ENCODE measurements at places on chromosomes 1 and 21.

- DNase-seq = no peak
Observed at GRCh38 chr1:229579059-229579673, 20.7 kb upstream of the ABCB10 start.

GRCh38 chr1:43058545-43059360 lies 100.1 kb upstream of the SLC2A1 start:
- no peak for DNase-seq

DNA sequence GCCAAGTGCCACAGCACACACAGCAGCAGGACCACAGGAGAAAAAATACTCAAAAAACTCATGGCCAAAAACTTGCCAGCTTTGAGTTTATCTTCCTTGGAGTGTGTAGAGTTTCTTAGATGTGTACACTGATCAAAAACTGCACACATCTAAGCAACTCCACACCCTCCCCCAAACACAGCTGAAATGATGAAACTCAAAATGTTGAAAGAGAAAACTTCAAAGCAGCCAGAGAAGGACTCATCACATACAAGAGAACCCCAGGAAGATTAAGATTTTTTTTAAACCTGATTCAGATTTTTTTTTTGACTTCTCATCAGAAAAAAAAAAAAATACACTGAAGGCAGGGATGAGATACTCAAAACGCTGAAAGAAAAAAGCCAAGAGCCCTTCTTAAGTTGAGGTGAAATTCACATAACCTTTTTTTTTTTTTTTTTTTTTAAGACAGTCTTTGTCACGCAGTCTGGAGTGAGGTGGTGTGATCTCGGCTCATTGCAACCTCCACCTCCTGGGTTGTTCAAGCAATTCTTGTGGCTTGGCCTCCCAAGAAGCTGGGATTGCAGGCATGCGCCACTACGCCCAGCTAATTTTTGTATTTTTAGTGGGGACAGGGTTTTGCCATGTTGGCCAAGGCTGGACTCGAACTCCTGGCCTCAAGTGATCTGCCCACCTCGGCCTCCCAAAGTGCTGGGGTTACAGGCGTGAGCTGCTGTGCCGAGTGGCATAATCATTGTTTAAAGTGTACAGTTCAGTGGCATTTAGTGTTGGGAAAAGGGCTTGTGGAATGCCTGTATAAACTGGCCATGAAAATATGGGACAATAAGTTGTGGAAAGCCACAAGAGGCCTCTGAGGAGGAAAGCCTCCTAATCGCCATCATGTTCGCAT lies 20.9 kb upstream of the PDXK start:
- no peak for DNase-seq

DNA sequence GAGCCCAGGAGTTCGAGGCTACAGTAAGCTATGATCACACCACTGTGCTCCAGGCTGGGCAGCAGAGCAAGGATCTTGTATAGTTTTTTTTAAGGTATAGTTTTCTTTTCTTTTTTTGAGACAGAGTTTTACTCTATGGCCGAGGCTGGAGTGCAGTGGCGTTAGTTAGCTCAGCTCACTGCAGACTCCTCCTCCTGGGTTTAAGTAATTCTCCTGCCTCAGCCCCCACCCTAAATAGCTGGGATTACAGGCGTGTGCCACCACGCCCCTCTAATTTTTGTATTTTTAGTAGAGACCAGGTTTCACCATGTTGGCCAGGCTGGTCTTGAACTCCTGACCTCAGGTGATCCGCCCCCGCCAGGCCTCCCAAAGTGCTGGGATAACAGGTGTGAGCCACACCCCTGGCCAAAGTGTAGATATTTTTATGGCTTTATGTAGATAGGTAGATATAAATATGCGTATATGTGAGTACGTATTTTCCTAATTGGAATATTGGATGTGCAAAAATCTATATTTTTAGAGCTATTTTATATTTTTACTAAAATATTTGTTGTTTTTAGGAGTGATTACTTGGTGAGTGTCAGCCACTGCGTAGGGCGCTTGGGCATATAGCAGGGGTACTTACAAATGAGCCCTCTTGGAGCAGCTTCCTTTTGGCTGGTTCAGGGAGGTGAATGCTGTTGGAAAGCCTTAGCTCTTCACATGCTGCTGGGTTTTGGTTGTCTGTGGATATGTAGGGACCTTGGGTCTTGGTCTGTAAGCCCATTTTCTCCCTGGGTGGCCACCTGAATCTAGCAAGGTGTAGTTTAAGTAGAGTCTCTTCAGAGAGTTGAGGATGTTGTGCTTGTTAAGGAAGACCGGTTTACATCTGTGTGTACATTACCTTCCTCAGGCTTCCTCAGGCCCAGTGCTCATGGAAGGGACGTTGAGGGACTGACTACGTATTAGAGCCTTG lies 9.5 kb downstream of the KDM4A start:
- no peak for DNase-seq

DNA sequence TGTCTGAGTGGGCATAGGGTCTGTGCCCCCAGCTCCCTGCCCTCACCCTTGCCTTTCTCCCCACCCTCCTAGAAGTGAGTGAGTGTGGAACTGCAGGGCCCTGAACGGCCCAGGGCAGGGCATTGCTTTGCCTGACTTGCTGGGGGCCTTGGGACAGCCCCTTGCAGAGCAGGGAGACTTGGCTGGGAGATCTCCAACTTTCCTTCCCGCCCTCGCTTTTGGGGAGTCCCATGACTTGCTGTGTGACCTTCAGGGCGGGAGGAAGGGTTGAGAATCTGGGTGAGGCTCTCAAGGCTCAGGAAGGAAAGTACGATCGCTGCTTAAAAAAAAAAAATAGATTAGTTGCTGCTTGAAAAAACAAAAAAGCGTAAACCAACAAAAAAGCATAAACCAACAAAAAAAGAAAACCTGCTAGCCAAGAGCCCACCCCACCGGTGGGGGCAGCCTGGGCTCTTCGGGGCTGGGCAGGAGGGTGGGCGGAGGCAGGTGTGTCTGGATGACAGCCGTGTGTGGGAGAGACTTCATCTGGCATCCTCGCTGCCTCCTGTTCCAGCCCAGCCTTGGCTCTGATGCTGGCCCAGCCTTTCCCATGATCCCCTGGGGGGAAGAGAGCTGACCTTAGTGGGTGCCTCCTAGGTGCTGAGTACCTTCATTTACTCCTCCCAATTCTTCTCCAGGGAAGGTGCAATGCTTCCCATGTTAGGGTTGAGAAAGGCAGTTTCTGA lies 6.5 kb downstream of the NBL1 start:
- DNase-seq = no peak

DNA sequence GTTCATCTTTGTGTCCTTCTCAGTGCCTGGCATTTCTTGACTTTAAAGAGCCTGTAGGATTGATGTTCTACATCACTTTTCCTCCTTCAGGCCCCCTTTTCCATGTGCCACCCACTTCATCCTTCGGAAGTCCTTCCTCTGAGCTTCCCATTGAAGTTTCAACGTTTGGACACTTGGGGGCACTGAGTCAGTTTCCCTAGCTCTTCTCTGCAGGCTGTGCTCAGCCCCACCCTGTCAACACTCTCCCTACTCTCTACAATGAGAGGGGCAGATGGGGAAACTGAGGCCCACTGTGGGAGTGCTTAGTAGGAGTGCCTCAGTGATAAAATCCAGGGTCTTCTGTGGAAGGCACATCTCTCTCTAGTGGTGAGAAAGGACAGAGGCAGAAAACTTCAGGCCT lies 11.9 kb downstream of the KCNJ10 start:
- DNase-seq = no peak

- DNase-seq = no peak
Observed at GRCh38 chr1:54474310-54475251, 68.4 kb upstream of the SSBP3 start.

GRCh38 chr1:217535601-217536377 lies 95.1 kb downstream of the GPATCH2 start:
- DNase-seq = no peak

DNA sequence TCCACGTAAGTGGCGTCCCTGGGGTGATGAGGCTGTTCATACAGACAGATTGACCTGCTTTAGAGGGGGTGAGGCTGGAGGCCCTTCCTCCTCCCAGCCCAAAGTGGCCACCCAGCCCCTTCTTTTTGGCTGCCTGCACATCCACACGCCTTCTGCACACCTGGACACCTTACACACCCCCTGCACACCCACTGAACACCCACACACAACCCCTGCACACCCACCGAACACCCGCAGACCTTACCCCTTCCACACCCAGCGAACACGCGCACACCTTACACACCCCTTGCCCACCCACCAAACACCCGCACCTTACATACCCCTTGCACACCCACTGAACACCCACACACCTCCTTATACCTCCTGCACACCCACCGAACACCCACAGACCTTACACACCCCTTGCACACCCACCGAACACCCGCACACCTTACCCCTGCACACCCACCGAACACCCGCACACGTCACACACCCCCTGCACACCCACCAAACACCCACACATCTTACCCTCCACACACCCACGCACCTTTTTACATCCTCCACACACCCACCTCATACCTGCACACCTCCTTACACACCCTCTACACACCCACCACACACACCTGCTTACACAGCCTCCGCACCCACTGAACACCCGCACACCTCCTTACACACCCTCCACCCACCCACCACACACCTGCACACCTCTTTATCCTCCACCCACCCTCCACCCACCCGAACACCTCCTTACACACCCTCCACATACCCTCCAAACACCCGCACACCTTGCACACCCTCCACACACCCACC lies 37.7 kb downstream of the COQ8A start:
- no peak for DNase-seq

DNA sequence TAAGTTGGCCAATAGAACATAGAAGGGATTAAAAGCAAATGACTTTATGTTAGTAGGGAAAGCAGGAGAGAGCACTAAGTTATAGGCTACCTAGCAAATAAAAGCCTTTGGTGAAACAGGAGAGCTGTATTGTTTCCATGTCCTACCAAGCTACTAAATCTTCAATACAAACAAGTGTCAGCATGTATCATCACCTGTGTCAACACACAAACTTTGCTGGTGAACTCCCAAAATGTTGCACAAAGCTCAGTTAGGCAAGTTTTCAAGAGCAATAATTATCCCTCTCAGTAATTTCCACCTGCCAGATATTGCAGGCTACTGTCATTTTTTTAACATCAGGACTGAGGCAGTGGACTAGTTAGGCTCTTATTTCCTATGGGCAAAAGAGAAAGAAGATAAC lies 77.7 kb upstream of the ADAM30 start:
- DNase-seq = no peak

- no peak for DNase-seq
Observed at GRCh38 chr1:27891196-27891889, 19.0 kb downstream of the THEMIS2 start.

DNA sequence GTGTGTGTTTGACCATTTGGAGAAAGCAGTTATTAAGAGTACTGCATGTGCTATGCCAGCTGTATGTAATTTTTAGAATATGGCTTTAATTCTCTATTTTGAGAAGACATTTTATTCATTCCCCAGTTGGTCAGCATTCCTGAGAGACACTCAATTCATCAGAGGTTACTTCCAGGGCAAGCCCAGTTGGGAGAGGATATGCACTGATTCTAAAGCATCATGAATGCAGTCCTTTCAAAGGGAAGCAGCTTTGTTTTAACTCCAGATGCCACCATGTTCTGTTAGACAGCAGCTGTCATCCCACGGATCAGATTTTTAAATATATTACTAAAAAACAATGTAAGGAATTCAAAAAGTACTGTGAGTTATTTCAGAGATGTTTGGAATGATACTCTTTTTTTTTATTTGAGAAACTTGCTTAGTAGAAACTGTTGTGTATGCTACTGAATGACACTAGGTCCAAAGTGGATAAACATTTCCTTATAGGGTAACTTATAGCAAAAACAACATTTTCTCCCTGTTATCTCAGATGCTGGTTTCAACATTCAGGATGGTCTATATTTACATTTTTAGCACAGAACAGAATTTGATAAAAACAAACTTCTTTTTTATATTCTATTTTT lies 149.5 kb upstream of the B3GALT2 start:
- no peak for DNase-seq

GRCh38 chr1:114379987-114380386 lies 131.0 kb downstream of the TRIM33 start:
- no peak for DNase-seq

GRCh38 chr1:2279210-2279639 lies 51.1 kb downstream of the SKI start:
- no peak for DNase-seq

GRCh38 chr1:1219341-1219740 lies 5.4 kb upstream of the TNFRSF4 start:
- no peak for DNase-seq

DNA sequence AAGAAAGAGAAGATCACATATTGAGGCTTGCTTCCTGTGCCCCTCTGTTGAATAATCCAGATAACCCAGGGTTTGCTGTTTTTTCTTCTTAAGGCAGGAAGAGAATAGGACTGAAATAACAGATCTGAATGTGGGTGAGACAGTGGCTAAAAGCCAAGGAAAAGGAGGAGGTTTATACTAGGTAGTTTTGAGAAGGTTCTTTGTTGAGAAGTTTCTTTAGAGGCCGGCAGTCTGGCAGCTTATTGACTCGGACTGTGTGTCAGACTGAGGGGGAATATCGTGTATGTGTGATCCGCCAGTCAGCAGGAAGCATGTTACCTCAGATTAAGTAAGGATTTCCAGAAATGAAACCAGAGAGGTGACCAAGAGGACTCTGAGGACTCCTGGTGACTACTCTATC lies 119.8 kb downstream of the PLA2G4A start:
- no peak for DNase-seq

DNA sequence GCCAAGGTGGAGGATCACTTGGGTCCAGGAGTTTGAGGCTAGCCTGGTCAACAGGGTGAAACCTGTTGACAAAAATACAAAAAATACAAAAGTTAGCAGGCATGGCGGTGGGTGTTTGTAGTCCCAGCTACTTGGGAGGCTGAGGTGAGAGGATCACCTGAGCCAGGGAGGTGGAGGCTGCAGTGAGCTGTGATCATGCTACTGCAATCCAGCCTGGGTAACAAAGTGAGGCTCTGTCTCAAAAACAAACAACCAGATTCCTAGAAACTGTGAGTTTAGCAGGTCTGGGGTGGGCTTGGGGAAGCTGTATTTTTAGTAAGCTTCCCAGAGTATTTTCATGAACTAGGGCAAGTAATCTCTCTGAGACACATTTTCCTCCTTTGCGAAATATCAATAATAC lies 5.2 kb upstream of the MYOM3 start:
- DNase-seq = no peak

DNA sequence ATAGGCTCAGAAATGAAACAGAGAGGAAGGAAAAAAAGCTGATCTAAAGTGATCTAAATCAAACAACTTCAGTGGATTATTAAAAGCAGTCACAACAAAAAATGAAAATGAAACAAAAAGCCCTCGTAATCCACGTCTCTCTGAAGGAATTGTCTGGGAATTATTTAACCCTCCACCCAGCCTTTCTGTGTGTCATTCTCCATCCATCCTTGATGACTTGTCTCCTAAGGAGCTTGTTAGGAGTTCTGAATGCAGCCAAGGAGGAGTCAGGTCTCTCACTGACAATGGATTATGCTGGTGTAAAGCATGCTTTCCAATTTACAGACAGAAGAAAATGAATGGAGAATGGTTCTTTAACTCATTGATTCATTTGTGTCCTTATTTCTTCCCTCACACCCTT lies 359.3 kb upstream of the RUNX1 start:
- no peak for DNase-seq

GRCh38 chr21:25094695-25095094 lies 512.6 kb downstream of the MRPL39 start:
- DNase-seq = no peak

DNA sequence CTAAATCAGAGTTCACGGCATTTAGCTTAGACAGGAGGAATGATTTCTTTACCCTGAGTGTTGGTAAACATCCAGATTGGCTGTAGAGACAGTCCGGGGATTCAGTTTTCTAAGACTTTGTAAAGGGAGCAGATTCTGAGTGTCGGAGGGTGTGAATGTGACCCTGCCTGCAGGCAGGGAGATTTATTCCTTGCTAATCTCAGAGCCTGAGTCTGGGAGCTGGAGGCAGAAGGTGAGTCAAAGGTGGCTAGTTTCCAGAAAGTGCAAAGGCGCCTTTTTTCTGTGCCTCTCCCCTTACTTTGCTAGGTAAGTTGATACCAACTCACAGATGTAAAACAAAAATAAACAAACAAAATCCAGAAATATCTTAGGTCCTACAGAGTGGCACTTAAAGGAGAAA lies 11.7 kb downstream of the ATP1B1 start:
- DNase-seq = no peak
